Stimulated activated CD8-positive, alpha-beta memory T cell treated with anti-CD3 and anti-CD28 coated beads, Interleukin-15, amount 100 ng/mL, for 48 hours (primary cell): ENCODE measurements at places on chromosomes 7 and 10.

GRCh38 chr7:94763268-94763667, 107.3 kb upstream of the SGCE start:
- DNase-seq, result no peak

GRCh38 chr7:139189357-139189756, 41.7 kb upstream of the UBN2 start:
- no peak for DNase-seq

- DNase-seq, result no peak
Observed at GRCh38 chr7:91285696-91286355, 21.6 kb downstream of the FZD1 start.

DNA sequence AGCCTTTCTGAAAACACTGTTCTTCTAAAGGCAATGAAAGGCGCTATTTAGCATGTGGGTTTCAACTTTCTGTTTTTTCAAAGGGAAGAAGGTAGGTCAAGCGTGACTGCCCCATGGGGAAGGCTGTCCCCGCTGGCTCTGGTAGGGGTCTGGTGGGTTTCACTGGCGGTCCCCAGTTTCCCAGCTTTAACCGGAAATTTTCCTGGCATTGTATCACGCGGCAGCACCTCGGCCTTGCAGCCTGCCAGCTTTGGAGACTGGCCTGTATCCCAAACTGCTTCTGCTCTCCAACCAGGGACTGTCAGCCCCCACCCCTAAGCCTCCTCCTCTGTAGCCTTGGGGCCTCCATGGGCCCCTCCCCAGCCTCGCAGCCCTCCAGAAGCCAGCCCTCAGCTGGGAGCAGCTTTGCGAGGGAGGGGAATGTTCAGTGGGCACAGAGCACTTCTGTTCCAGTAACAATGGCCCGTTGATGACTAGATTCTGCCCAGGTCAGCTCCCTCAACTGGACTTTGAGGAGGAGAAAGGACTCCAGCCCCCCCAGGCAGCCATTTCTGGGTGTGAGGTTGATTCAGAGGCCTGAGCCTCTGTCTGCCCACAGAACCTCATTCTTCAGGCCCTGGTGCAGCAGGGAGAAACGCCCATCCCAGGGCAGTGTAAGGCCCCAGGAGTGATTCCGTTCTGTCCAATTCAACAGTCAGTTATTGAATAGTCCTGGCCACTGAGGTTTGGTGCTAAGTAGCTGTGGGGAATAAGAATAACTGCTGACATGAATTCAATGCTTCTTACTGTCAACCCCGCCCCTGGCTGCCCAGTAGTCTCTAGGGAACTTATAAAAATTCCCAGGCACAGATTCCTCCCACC, 17.1 kb downstream of the CHST3 start:
- no peak for DNase-seq

GRCh38 chr7:134694299-134694698, 47.6 kb downstream of the BPGM start:
- DNase-seq, result no peak

DNA sequence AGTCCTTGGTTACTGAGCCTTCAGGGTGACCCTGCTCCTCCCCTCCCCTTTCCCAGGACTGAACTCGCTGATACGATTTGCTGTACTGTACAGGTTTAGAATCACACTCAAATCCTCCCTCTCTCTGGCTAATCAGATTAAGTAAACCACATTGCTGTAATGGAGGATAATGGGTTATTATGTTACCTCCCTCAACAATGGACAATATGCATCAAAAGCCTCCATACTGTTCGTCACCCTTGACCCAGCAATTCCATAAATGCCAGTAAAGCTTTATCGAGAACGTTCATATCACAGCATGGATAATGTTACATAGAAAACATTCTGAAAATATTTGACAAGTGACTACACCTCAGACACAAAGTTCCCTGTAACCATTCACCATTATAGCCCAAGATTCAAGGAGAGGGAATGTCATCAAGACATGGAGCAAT, 61.7 kb downstream of the FAM107B start:
- no peak for DNase-seq

- DNase-seq, result no peak
Observed at GRCh38 chr10:71421075-71421434, 24.3 kb downstream of the CDH23 start.

DNA sequence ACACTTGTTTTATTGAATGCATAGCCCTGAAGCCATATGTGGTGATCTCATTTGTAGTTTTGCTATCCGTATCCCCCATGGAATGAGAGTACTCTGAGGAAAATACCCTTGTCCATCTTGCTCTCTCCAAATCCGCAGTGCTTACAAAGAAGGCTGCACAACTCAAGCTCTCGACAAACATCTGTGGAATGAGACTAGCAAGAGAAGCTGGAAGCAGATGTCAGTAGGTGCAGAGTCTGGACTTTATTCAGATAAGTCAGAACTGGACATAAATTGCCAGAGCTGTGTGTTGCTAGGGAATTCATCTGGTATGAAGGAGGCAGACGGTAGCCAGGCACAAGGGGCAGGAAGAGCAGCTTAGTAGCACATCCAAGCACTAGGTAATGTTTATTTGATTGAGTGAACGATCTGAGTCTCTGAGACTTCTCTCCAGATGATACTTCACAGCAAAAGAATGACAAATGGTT, 1046.2 kb downstream of the XPNPEP1 start:
- DNase-seq, result no peak
